Retinal pigment epithelial cell (primary cell): ENCODE measurements at places on chromosomes 13 and 19.

- no peak for DNase-seq
Observed at GRCh38 chr13:111296417-111296816, 24.0 kb upstream of the TEX29 start.

- peak; percentile 86 for DNase-seq
Observed at GRCh38 chr13:40064154-40065097, 409.0 kb downstream of the COG6 start.

DNA sequence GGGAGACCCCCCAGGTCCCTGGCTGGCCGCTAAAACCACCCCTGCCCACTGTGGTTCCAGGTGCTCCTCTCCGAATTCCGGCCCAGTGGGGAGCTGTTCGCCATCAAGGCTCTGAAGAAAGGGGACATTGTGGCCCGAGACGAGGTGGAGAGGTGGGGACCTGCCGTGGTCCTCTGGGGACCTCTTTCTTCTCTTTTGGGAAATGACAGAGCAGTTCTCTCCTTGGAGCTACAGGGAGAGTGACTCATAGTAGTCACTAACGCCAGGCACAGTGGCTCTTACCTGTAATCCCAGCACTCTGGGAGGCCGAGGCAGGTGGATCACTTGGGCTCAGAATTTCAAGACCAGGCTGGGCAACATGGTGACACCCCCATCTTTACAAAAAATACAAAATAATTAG is 7.3 kb downstream of the PTGER1 start:
- DNase-seq, result no peak

DNA sequence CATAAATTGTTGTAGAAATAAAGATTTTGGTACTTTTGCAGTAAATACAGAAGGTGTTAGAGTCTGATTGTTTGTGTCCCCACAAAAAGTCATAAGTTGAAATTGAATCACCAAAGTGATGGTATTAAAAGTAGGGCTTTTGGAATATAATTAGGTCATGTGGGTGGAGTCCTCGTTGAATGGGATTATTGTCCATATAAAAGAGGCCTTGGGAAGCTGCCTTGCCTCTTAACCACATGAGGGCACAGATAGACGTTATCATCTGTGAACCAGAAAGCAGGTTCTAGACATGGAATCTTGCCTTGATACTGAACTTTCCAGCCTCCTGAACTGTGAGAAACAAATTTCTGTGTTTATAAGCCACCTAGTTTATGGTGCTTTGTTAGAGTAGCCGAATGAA is 186.8 kb downstream of the PRR20E start:
- DNase-seq, result no peak

- DNase-seq, result no peak
Observed at GRCh38 chr13:89490661-89491060, 1819.5 kb downstream of the SLITRK5 start.

- DNase-seq, result no peak
Observed at GRCh38 chr13:106110241-106110855, 425.1 kb downstream of the EFNB2 start.

DNA sequence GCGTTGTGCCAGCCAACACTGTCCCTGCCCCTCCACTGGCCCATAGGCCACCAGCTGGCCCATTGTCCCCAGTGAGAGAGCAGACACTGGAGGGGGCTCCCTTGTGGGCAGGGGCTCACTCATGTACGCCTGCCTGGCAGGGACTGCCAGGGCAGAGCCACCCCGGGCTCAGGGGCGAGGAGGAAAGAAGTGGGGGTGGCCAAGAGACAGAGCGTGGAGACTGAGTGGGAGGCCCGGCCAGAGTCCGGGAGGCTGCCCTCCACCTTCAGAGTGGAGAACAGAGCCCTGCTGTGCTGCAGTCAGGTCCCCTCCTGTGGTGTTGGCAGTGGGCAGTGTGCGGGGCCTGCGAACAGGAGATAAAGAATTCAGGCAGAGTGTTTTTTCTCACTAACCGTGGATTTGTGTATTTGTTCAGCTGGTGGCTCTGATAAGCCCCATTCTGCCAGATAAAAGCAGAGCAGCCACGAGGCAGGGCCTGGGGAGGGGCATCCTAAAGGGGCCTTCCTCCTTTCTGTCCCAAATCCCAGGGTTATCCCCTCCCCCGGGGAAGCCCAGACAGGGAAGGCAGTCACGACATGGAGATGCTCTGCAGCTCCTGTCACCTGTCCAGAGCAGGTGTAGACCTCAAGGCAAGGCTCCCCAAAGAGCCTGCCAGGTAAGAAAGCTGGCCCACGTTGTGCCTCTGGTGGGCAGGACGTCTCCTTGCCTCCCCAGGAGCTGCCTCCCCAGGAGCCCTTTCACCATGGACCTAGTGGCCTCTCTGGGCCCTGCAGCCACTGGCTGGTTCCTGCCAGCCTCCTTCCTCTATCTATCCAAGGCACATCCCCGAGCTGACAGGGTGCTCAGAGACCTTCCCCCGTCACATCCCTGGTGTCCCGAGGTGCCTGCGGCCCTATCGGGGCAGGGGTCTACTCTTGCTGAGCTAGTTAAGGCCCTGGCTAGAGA is 33.0 kb downstream of the LYL1 start:
- DNase-seq, result no peak

GRCh38 chr13:112735791-112736190 is 46.0 kb downstream of the ATP11A start:
- DNase-seq, result no peak

DNA sequence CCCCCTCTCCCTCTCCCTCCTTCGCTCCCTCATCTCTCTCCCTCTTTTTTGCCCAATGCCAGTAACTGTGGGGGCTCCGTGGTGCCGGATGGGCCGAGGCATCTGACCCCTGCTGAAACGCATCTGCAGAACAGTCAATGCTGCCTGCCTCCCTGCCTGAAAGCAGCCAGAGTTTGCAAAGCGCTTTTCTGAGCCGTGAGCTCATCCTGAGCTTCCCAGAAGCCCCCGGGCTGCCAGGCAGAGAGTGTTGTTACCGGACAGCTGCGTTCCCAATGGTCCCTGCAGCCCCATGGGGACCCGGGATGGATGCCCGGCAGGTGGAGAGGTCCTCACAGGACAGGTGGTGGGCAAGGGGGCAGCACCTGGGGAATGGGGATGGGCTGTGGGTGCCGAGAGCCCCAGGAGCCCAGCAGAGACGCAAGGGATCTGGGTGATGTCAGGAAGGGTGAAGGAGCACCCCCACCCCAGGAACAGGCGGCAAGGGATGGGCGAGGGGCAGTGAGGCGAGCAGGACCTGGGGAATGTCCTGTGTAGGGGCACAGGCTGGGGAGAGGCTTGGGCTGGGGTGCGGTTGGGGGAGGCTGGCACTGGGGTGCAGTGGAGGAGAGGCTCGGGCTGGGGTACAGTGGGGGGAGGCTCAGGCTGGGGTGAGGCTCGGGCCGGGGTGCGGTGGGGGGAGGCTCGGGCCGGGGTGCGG is 33.0 kb downstream of the GPX4 start:
- no peak for DNase-seq

DNA sequence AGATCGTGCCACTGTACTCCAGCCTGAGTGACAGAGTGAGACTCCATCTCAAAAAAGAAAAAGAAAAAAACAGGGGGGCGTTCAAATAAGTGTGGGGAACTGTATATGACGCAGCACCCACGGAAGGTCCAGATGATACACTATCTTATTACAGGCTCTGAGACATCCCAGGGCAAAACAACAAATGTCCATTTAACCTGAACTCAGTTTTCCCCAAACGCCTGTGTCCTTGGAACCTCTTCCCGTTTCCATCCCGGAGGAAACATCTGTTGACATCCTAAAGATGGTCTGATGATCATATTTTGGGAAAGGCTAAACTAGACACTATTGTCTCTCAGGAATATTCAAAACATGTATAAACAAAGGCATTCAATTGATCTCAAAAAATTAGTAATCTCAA is 72.4 kb downstream of the COL4A1 start:
- DNase-seq, result no peak
